CD4-positive, alpha-beta T cell treated with Interleukin-4 for 4 hours (primary cell): ENCODE measurements at places on chromosomes 12 and 14.

DNA sequence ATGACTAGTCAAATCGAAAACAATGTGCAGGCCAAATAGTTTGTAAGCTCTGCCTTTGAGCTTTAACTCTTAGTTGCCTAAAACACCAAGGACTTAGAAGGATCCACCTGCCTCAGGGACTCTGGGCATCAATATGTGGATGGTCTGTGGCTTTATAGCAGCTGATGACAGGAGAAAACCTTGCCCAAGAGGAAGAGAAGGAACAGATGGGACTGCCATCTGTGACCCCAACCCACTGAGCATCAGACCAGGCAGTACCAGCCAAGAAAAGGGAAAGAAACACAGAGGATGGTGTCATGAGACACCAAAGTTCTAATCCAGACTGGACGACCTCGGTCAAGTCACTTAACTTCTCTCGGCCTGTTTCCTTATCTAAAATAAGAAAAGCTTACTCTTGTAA is 12.7 kb downstream of the TGFB3 start:
- no peak for DNase-seq

DNA sequence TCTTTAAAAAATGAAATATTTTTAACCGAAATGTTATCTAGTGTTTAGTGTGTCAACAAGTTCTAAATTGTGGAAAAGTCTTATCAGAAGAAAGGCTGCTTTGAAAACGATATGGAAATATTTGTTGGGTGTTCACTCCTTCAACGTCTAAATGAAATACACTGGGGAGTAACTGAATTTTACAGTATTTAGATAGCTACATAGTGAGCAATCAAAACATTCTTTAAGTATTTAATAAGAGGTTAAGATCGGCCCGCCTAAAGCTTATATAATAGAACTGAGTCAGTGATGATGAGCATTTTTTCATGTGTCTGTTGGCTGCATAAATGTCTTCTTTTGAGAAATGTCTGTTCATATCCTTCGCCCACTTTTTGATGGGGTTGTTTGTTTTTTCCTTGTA is 228.3 kb downstream of the RAD51B start:
- no peak for DNase-seq

GRCh38 chr14:60632777-60633176 is 16.5 kb downstream of the SIX1 start:
- no peak for DNase-seq

DNA sequence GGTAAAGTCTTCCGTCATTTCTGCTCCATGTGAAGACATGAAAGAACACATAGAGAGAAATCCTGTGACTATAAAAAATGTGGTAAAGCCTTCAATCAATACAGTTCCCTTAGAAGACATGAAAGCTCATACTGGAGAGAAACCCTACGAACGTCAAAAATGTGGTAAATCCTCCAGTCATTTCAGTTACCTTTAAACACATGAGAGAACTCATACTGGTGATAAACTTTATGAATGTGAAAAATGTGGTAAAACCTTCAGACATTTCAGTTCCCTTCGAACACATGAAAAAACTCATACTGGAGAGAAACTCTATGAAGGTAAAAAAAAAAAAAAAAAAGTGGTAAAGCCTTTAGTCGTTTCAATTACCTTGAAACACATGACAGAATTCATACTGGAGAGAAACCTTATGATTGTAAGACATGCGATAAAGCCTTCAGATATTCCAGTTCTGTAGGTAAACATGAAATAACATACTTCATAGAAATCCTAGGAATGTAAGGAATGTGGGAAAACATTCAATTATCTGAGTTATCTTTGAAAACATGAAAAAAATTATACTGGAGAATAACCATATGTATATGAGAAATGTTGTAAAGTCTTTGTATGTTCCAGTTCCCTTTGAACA is 60.4 kb downstream of the MAP4K5 start:
- DNase-seq, result no peak
